ENCODE measurements at places on chromosomes 5 and 9.

DNA sequence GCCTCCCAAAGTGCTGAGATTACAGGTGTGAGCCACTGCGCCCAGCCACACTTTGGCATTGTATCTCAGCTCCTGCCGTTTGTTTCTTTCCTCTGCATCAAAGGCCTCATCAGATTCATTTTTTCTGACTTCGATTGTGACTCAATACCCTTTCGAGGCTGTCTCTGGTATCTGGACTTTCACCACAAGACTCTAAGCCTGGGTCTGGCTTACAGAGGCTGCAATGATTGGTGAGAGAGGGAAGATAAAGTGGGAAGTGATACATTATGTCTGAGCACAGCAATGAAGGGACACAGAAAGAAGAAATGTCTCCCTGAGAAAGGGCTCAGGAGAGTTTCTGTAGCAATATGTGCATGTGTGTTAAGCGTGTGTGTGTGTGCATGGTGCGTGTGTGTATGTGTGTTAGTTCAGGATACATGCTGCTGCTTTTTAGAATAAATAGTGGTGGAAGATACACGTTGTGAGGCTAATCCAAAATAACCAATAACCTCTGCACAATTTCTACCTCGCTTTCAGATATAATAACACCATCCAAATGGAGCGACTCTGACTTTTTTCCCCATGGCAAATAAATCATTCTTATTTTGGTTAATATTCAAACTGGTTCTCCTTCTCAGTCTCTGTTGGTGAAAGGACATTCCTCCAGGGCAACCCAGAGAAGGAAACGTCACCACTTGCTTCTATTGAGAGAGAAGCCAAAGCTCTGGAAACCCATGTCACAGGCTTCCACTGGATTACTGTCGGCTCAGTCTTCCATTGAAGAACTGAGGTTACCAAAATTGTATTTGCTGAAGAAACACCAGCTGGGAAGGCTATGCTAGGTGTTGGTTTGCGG, 8.1 kb upstream of the DAB2 start:
- DNase-seq = no peak

GRCh38 chr5:32506201-32506661, 61.7 kb upstream of the ZFR start:
- no peak for DNase-seq

- no peak for DNase-seq
Measured at GRCh38 chr9:130026583-130027340, 16.2 kb downstream of the FNBP1 start.

- DNase-seq = no peak
Measured at GRCh38 chr5:117431091-117431490, 856.5 kb upstream of the SEMA6A start.

DNA sequence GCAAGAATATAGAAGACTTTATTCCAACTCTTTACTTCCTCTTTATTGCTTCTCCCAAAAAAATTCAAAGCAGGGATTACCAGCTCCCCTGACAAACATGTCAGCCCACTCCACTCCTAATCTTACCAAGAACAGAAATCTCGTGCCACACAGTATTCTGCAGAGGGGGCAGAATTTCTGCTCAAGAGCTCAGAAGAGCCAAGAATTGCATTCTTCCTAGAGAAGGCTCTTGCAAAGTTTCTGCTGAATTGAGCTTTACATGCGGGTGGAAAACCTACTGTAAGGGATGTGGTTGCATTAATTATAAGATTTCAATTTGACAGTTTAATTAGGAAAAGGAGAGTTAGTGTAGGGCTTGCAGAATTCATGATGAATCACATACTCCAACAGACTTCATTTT, 428.5 kb downstream of the CETN3 start:
- no peak for DNase-seq

GRCh38 chr9:138075961-138076649, 198.5 kb downstream of the CACNA1B start:
- DNase-seq = no peak

- peak; percentile 14 for DNase-seq
Measured at GRCh38 chr9:113219969-113220368, 1.1 kb downstream of the FKBP15 start.

- no peak for DNase-seq
Measured at GRCh38 chr5:1726469-1726865, 73.2 kb downstream of the MRPL36 start.

DNA sequence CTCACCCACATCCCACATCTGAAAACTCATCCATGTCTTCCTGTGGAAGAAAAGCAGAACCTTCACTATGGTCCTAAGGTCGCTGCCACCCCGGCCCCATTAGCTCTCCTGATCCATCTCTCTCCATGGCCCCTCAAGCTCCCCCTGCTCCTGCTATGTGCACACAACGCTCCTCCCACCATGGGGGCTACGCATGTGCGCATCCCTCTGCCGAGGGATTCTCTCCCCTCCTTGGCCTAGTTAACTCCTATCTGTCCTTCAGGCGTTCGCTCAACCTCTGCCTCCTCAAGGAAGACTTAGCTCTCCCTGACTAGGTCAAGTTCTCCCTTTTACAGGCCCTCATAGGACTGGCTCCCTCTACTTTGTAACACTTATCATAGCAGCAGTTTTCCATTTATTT, 9.8 kb downstream of the AKNA start:
- no peak for DNase-seq

DNA sequence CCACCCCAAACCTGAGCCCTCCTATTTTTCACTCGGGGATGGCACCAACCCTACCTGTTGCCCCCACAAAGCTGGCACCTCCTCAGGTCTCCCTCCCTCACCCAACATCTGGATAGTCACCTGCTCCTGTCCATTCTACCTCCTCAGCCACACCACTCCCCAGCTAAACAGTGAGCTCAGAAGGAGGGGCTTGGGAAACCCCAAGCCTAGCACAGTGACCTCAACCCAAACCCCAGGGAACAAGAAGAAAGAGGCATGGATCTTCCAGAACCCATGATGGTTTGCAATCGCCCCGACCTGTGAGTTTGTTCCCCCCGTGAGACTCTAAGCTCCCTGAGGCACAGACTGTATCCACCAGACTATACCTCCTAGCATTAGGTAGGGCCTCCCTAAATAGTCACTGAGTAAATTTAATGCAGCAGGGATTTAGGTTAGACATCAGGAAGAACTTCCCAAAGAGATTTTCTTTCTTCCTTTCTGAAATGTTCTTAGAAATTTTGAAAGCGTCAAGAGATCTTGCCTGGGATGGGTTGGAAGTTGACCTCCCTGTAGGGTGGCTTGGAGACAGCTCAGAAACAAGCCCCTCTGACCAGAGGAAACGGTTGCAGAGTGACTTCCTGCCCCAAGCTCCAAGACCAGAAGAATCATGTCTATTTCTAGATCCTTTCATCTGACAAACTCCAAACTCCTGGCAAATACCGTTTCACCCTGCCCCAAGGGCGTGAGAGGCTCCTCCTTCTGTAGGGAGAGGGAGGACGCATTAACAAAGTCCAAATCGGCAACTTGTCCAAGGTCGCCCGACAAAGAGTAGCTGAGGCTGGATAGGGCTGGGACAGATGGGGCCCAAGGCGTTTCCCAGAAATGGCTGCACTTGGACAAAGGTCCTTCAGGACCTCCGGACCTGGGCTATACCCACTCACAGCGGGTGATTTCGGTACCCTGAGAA, 4.1 kb downstream of the FIBCD1 start:
- no peak for DNase-seq

DNA sequence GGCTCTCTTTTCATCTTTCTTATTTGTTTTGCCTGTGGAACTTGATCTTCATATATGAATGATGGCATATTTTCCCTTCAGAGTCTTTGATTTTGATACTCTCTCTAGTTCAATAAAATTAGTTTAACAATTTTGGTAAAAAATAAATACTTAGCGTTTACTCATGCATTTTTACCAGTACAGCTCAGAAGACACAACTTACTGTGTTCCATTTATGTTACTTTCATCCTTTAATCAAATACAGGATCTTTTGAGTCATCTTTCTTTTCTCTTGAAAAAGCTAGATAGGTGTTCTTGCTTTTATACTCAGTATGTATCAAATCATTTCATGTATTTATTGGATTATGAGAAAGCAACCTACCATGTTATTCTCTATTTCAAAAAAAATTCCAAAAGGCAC, 47.1 kb upstream of the RICTOR start:
- no peak for DNase-seq

GRCh38 chr5:98913911-98914310, 14.9 kb downstream of the CHD1 start:
- no peak for DNase-seq

- DNase-seq = no peak
Measured at GRCh38 chr5:75046366-75047142, 5.8 kb downstream of the GCNT4 start.

DNA sequence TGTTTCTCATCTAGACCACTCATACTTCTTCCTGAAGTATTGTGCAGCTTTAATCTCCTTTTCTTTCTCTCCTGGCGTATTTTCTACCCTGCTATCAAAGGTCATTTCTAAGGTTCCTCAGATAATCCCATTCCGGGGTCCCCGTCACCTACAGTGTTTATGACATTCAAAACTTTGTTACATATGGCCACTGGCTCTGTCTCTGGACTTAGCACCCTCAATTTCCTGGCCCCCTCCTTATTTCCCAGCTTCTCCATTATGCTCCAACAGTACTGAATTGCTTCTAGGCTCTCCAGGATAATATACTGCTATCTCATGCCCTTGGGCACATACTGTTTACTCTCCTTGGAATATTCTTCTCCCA, 31.2 kb downstream of the RFK start:
- no peak for DNase-seq

DNA sequence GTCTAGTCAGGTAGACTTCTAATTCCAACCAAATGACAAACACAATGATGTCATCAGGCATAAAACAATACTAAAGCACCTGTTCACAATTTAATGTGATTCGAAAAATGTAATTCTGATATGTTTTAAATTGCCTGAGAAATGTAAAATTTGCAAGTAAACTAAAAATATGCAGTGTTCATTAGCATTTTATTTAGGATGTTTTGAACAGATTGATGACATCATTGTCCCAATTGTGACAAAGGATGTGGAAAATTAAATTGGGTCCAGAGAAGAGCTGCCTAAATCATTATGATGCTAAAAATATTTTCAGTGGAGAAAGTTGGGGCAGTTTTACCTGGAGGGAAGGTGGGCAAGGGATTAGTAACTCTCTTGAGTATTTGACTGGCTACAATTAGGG, 86.5 kb downstream of the CFAP90 start:
- DNase-seq = no peak

DNA sequence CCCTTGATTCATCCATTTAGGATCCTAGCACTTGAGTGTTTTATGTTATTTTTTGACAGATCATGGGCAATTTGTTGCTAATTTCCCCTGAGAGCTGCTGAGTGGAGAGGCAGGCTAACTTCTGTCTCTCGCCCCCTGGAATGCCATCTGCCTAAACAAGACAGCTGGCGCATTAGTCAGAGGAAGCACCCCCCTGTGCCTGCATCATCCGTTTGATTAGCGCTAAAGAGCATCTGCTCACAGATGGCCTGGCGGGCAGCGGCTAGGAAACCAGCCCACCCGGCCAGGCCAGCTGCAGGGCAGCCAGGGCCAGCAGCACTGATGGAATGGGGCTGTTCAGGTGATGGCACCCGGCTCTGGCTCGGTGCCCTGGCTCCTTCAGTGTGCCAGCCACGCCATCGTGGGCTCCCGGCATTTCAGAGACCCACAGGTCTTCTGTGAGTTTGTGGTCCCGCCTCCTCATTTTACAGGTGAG, 22.9 kb upstream of the ASS1 start:
- no peak for DNase-seq

DNA sequence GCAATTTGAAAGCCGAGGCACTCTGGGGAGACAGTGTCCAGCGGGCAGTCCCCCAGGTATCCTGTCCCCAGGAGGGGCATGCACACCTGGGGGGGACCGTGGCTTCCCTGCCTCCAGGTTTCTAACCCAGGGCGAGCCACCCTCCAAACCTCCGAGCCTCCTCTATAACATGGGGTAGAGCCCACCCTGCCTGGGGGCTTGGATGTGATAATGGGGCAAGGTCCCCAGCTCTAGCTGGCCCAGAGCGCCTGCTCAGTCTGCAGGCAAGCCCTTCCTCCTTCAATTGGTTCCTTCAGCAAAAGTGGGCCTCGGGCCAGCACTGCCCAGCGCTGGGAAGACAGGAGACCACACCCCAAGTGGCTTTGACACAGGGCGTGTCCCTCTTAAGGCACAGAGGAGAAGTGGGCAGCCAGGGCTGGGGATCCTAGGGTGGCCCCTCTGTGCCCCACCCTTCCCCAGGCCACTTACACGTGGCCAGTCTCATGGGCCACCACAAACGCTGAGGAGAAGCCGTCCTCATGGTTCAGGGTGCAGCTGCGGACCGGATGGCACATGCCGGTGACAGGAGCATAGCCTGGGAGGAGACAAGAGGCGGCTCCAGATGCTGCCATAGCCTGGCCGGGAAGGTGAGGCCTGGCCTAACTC, 94.3 kb downstream of the ZNF354C start:
- no peak for DNase-seq

DNA sequence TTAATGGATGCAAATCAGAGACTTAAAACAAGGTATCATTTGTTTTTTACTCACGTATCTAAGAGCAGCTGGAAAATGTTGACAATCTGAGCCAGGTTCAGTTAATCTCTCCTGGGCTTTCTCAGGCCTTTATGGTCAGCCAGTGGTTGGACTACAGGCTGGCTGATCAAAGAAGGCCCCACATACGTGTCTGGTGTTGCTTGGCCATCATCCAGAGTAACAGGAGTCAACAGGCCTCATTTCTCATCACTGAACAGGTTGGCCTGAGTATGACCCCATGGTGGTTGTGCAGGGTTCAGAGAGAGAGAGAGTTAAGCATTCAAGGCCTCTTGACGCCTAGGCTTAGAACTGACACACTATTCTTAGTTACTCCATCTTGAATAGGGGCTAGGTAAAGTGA, 97.0 kb upstream of the VLDLR start:
- no peak for DNase-seq

DNA sequence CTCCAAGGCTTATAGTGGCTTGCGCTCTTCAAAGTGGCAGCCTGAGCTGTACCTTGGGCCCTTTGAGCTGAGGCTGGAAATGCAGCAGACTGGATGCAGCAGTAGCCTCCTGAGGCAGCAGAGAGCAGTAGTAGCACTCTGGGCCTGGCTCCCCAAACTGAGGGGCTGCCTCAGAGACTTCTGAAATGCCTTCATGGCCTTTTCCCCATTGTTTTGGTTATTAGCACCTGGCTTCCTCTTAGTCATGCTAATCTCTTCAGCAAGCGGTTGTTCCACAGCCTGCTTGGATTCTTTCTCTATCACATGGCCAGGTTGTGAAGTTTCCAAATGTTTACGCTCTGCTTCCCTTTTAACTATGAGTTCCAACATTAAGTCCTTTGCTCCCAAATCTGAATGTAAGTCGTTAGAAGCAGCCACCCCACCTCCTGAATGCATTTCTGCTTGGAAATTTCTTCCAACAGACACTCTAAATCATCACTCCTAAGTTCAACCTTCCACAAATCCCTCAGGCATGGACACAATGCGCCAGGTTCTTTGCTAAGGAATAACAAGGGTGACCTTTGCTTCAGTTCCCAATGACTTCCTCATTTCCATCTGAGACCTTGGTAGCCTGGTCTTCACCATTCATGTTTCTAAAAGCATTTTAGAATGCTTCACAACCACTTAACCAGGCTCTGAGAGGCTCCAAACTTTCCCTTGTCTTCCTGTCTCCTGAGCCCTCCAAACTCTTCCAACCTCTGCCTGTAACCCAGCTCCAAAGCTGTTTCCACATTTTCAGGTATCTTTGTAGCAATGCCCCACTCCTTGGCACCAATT, 145.8 kb downstream of the ZDHHC21 start:
- no peak for DNase-seq
